ENCODE measurements at places on chromosomes 3 and 15.

- DNase-seq: no peak
Measured at GRCh38 chr15:99385865-99386264, 134.6 kb downstream of the LRRC28 start.

DNA sequence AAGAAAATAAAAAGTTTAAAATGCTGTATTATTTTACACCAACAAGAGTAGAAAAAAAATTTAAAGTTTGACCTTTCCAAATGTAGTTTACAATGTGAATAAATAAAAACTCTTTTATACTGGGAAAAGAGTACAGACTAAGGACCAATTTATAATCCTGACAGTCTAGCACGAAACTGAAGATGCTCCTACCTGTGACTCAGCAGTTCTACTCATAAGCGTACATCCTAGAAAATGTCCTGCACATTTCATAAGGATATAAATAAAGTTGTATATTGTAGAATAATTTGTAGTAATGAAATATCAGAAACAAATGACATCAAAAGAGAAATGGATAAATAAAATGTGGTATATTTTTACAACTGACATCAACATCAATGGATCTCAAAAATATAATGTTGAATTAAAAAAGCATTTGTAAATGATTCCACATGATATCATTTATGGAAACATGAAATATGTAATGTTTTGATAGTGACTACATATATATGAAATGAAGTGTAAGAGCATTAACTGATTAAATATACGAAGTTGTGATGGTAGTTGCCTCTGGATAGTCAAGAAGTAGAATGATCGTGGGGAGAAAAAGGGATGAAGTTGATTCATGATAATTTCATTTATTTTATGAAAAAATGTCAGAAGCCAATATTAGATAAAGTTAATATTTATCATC, 161.3 kb upstream of the CBLB start:
- DNase-seq: no peak

GRCh38 chr15:80920271-80920699, 69.3 kb downstream of the MESD start:
- DNase-seq: no peak

GRCh38 chr3:60289341-60290121, 961.7 kb downstream of the FHIT start:
- no peak for DNase-seq

DNA sequence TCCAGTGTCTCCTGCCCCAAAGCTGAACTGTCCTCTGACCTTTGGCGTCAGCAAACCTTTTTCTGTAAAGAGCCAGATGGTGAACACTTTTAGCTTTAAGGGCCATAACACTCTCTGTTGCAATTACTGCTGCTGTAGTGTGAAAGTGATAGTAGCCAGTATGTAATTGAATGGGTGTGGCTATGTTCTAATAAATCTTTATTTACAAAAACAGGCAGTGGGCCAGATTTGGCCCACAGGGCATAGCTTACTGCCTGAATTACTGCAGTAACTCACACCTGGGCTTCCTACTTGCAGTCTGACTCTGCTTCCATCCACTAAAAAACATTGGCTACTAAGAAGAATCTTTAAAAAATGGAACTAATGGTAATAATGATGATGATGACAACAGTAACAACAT, 68.0 kb upstream of the SLC6A11 start:
- no peak for DNase-seq

- DNase-seq: no peak
Measured at GRCh38 chr3:133894353-133895207, 1.1 kb downstream of the RAB6B start.

GRCh38 chr3:3798631-3799113, 559 bp upstream of the LRRN1 start:
- no peak for DNase-seq

DNA sequence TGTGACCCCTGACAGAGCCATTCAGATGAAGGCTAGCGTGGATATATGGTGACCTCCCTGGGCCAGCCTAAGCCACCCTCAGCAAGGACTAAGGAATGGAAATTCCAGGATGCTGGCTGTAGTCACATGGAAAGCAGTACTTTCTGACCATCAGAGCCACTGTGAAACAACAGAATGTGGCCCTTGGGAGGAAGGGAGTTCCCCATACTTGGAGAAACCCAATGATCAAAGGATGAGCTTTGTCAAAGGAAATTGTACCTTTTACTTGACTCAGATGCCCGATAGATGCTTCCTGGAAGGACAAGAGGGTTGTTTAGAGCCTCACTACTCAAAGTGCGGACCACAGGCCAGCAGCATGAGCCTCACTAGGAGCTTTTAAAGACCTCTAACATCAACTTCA, 484.5 kb upstream of the PROK2 start:
- peak; percentile 31 for DNase-seq

- DNase-seq: no peak
Measured at GRCh38 chr15:77139312-77139711, 68.4 kb upstream of the TSPAN3 start.

DNA sequence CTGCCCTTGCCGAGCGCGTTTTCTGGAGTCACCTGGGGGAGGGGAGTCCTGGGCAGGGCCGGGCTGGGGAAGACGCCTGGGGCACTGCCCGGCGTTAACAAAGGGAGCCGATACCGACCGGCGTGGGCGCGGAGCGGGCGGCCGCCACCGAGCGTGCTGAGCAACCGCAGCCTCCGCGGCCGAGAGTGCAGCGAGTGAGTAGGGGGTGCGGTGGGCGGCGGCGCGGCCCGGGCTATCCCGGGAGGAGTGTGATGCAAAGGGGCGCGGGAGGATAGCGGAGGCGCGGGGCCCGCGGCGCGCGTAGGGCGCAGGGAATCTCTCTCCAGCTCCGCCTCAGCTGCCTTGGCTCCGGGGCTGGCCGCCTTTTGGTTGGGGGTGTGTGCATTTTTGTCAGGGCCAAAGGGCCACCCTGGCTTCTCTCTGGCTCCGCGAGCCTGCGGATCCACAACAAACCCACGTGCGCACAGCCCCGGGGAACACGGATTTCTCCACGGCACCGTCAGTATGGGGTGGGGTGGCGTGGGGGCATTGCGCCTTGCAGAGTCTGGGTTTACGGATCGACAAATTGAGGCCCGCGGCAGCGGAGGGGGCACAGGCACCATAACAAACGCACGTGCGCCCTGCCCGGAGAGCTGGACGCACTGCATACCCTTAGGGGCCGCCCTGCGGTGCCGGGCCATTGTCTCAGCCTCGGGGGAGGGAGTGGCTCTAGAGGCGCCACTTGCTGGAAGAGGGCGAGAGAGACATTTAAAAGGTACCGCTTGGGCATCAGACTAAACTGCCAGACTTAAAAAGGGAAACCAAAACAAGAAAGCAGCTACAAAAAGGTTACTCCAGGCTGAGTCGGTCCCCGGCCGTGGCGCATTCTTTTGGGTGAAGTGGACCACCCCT, 560 bp downstream of the ST6GAL1 start:
- peak; percentile 63 for DNase-seq

GRCh38 chr15:72397796-72398588, at the start of gene TMEM202:
TMEM202 (plus strand) TSS chr15:72398305; CDS start chr15:72398327, 22 bp downstream.
- no peak for DNase-seq

GRCh38 chr3:118057086-118057485, 977.6 kb downstream of the IGSF11 start:
- no peak for DNase-seq

DNA sequence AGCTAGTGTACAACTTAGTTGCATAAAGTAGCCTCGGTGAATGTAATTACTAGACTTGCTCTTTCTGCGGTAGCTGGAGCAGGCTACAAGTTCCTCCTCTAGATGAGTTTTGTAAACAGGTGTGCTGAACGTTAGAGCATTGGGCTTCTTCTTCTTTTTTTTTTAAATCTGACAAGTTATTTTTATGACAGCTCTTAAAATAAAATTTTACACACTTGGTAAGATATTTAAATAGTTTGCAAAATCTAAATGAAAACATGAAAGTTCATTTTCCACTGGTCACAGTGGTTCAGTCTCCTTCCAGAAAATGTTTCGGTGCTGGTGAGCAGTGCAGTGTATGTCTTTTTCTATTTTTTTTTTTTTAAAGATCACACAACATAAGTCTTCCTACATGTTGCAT, 3.0 kb downstream of the CCR9 start:
- DNase-seq: no peak

DNA sequence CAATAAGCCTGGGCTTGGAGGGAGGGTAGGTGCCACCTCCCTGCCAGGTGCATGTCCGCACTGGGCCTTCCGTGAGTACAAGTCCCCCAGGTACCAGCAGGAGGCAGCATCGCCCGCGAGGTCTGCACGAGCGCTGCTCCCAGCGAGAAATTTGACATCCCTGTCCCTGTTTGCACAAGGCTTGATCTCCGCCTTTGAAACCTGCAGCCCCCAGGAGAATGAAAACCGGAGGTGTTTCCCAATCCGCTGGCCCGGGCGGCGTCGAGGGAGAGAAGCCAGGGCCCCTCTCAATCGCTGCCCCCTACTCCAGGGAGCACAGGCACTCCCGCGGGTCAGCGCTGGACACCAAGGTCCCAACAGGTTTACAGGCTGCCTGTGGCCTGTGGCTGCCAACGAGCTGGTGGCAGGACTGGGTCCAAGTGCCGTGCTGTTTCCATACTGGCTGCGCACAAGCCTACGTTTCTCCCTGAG, 961 bp downstream of the HAPLN3 start:
- no peak for DNase-seq

GRCh38 chr3:99872923-99873254, 55.2 kb downstream of the CMSS1 start:
- no peak for DNase-seq

- no peak for DNase-seq
Measured at GRCh38 chr15:39333393-39333792, 247.5 kb upstream of the THBS1 start.

DNA sequence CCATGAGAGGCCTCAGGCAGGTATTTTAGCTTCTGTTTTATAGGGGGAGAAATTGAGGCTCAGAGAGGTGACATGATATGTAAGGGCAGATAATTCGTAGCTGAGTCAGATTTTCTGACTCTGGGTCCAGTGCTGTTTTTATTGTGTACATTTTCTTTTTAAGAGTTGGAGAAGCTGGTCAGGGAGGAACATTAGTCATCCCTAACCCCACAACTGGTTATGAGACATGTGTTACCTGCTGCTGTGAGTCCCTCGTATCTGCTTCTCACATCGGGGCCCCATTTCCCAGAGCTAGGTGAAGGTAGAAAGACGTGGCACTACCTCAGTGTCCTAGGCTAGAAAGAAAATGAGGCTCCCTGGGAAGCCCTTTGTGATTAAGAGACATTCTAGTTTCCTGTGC, 28.6 kb downstream of the GALNT15 start:
- DNase-seq: no peak

- no peak for DNase-seq
Measured at GRCh38 chr3:8518138-8518537, 16.5 kb downstream of the LMCD1 start.
